Cerebellar nuclear complex (tissue), 1 donor: ENCODE measurements at places on chromosomes 4 and X.

- no peak for DNase-seq
Measured at GRCh38 chr4:26257850-26258249, 63.0 kb upstream of the RBPJ start.

DNA sequence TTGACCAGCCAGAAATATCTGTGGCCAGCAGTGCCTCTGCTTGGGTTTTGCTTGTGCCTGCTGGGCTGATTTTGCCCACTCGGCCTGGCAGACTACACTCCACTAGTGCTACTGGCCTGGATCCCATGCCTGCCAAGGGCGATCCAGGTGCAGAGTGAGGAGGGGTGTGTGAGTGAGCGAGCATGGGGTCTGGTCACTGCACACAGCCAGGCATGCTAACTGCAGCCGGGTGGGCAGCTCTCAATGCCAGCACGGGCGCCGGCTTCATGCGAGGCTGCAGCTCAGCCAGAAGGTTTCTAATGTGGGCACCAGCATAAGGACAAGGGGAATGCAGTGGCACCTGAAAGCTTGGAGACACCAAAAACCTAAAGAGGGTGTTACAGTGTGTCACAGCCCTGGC, 1161.4 kb downstream of the FSTL5 start:
- DNase-seq: no peak

DNA sequence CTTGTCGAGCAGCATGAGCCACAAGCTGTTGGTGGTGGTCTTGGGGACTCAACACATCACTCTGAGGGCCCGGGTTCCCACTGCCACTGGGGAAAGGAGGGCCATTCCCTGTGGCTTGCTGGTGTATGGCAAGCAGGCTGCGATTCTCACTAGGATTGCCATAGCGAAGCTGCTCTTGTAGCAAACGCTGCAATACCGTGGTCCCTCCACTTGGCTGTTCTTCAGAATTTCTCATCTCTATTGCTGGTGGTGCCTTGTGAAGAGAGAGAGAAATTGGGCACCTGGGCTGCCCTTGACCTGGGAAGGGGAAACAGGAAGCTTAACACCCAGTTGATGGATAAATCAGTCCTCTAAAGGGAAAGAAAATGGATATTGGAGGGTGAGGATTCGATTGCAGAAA, 17.7 kb downstream of the AMOT start:
- no peak for DNase-seq

DNA sequence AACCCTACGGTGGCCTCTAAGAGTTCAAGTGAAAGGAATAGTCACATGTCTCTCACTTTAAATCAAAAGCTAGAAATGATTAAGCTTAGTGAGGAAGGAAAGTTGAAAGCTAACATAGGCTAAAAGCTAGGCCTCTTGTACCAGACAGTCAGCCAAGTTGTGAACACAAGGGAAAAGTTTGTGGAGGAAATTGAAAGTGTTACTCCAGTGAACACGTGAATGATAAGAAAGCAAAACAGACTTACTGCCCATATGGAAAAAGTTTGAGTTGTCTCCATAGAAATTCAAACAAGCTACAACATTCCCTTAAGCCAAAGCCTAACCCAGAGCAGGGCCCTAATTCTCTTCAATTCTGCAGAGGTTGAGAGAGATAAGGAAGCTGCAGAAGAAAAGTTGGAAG, 51.5 kb upstream of the RAB9B start:
- DNase-seq: no peak

GRCh38 chrX:16119353-16120220, 3.8 kb upstream of the GRPR start:
- no peak for DNase-seq

- DNase-seq: no peak
Measured at GRCh38 chrX:93346309-93346708, 327.1 kb downstream of the NAP1L3 start.

GRCh38 chr4:154088741-154089140, 299.9 kb upstream of the SFRP2 start:
- no peak for DNase-seq

GRCh38 chrX:39820938-39821708, 276.6 kb downstream of the BCOR start:
- no peak for DNase-seq

GRCh38 chr4:40196724-40197281, at the start of gene RHOH:
Gene RHOH, plus strand, starts transcription at chr4:40197031. Its CDS starts 46,356 bp downstream, at chr4:40243387.
- DNase-seq: no peak

GRCh38 chrX:120236687-120237479, 13.7 kb upstream of the ZBTB33 start:
- DNase-seq: no peak

DNA sequence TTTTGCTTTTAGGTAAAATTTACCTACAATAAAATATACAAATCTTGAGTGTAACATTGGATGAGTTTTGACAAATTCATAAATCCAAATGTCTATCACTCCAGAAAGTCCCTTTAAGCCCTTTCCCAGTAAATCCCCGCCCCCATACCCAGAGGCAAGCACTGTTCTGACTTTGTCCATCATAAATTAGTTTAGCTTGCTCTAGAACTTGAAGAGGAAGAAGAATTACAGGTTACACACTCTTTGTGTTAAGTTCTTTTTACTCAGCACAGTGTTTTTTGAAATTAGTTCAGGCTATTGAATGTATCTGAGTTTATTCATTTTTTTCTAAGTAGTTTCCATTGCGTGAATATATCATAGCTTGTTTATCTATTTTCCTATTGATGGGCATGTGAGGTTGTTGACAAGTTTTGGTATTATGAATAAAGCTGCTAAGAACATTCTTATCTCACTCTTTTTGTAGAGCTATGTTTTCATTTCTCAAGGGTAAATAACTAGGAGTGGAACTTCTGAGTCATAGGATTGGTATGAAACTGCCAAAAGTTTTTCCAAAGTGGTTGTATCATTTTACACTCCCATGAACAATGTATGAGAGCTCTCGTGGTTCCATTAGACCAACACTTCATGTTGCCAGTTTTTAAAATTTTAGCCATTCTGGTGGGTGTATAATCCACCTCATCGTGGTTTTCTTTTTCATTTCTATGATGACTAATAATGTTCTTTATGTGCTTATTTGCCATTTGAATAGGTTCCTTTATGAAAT, 22.4 kb upstream of the HPSE start:
- no peak for DNase-seq

DNA sequence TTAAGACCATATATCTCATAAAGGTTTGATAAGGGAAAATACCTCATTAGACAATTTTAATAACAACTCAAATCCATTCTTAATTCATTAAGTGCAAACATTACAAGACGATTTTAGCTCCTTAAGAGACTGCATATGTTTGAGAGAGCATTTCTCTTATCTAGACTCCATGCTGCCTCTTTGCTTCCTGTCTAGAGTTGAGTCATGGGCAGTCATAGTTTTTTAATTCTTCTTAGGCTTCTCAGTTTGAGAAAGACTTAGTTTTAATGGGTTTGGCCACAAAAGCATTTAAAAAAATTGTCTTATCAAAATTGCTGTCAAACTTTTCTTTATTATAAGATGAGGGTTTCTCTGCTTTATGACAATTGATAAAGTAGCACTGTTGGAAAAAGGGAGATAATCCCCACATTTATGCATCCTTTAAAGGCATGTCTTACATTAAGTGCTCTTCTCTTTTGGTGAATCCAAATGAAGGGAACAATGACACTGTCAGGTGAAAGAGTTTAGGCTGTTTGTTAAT, 713.4 kb downstream of the PCDH18 start:
- DNase-seq: no peak

DNA sequence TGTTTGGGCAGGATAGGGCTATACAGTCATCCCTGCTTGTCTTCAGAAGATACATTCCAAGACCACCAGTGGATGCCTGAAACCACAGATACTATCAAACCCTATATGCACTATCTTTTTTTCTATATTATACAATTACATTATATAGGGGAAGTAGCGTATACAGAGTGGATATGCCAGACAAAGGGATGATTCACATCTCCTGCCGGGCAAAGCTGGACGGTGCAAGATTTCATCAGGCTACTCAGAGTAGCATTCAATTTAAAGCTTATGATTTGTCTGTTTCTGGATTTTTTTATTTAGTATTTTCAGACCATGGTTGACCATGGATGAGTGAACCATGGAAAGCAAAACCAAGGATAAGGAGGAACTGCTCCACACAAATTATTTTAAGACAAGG, 7.0 kb upstream of the AMTN start:
- no peak for DNase-seq

- DNase-seq: no peak
Measured at GRCh38 chr4:182105416-182105815, 137.8 kb upstream of the TENM3 start.

DNA sequence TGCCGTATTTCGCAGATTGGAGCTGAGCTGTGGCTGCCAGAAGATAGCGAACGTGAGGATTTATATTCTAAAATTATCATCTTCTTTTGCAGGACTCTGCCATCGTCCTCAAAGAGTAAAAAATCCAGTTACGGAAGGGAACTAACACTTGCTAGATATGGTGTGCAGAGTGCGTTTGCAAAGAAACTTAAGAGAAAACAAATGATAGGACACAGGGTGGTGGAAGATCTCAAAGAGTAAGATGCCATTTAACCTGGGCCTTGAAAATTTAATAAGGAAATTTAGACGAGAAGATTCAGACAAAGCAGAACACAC, 566 bp downstream of the LARP7 start:
- DNase-seq: no peak

DNA sequence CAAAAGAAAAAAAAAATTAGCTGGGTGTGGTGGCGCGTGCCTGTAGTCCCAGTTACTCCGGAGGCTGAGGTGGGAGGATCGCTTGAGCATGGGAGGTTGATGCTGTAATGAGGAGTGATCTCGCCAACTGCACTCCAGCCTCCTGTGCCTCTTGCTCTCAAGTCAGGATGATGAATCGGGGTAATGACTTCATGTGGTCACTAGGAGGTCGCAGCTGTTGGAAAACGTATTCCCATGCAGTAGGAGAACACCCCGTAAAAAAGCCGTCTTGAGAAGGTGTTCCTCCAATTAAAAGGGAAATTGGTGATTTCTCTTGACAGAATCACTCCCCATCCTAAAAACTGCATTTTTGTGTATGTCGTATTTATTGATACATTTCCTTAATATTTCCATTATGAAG, 2.2 kb downstream of the CCNB3 start:
- no peak for DNase-seq

GRCh38 chr4:78671903-78672815, 104.0 kb upstream of the BMP2K start:
- DNase-seq: no peak

- DNase-seq: no peak
Measured at GRCh38 chr4:60463857-60464502, 736.1 kb upstream of the ADGRL3 start.

GRCh38 chr4:58042176-58042575, 932.0 kb upstream of the IGFBP7 start:
- DNase-seq: no peak

- DNase-seq: no peak
Measured at GRCh38 chr4:86594559-86595425, 677 bp downstream of the PTPN13 start.

DNA sequence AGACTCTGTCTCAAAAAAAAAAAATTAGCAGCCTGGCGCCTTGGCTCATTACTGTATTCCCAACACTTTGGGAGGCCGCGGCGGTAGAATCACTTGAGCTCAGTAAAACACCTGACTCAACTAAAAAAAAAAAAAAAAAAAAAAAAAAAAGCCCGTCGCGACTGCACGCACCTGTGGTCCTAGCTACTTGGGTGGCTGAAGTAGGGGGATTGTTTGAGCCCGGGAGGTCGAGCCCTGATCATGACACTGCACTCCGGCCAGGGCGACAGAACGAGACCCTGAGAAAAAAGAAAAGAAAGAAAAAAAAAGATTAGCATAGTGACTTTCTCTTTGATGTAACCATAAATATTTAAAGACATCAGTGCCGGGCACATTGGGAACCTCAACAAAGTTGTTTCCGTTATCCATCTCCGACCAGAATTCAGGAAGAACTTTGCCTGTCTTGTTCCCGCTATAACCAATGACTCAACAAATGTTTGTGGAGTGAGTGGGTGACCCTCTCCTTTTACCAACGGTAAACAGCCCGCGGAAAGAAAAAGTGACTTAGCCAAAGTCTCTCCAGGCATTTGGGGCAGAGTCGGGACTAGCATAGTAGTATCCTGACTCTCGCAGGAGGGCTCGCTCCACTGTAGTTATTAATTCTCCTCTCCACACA, 553 bp upstream of the MED28 start:
- DNase-seq: no peak

GRCh38 chr4:68451246-68452211, 4.3 kb downstream of the TMPRSS11E start:
- DNase-seq: no peak

- no peak for DNase-seq
Measured at GRCh38 chrX:35696760-35697234, 101.3 kb upstream of the MAGEB16 start.

GRCh38 chr4:71765350-71765749, 18.5 kb downstream of the GC start:
- no peak for DNase-seq

- no peak for DNase-seq
Measured at GRCh38 chrX:94662689-94663088, 988.7 kb downstream of the FAM133A start.

GRCh38 chrX:38929966-38930421, 128.7 kb downstream of the MID1IP1 start:
- DNase-seq: no peak

DNA sequence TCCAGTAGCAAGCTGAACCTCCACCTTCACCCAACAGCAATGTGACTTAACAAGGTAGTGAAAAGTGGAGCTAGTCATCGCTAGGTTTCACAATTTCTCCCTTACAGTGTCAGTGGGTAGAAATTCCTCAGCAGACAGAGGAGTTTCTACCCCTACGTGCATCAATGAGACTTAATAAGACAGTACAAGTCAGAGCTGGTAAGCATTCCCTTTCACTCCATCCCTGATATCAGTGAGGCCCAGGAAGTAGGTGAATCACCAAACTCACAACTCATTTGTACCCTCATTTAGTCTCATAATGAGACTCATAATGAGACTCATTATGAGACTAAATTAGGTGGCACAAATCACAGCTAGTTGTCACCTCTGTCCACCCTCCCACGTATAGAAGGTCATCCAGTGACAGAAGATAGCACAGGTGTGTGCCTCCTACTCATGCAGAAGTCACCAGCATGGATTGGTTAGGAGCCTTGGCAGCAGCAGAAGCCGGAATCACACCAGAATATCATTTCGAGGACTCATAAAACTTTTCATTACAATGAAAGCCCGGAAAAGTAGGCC, 50.8 kb upstream of the NUDT10 start:
- DNase-seq: no peak

DNA sequence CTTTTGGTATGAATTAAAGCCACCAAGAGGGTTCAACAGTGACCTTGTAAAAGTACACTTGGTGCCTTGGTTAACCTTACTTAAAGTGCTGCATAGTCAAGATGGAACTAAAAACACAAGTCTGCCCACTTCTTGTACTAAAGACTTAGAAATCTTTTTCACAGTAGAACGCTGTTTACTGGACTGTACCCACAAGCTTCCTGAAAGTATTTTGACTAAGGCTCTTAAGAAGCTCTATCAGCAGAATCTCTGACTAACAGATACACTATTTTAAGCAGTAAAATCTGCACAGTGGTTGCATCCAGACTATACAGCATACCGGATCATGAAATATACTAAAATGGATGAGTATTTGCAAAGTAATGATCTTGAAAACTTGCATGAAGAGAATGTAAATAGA, 7.2 kb downstream of the RAB28 start:
- DNase-seq: no peak
